ENCODE measurements at places on chromosomes 7 and 10.

- no peak for DNase-seq
Measured at GRCh38 chr7:123993996-123994395, 38.9 kb downstream of the TMEM229A start.

DNA sequence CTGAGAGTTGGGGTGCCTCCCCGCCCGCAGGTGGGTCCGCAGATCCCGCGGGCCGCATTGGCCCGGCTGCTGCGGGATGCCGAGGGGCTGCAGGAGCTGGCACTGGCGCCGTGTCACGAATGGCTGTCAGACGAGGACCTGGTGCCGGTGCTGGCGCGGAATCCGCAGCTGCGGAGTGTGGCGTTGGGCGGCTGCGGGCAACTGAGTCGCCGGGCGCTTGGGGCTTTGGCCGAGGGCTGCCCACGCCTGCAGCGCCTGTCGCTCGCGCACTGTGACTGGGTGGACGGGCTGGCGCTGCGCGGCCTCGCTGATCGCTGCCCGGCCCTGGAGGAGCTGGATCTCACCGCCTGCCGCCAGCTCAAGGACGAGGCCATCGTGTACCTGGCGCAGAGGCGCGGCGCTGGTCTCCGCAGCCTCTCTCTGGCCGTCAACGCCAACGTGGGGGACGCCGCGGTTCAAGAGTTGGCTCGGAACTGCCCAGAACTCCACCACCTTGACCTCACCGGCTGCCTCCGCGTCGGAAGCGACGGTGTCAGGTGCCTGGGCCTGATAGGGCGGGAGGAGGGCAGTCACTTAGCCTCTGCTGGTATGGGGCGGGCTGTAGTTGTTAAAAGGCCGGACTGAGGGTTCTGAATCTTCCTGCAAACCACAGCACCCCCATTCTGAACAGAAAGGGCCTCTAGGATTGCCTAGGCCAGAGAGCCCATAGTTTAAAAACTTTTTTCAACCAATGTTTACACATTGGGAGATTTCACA lies 1.3 kb downstream of the FBXL15 start:
- no peak for DNase-seq

- peak; percentile 61 for DNase-seq
Measured at GRCh38 chr10:75959209-75959608, 527.8 kb downstream of the LRMDA start.

- no peak for DNase-seq
Measured at GRCh38 chr7:150800581-150801241, at the start of gene TMEM176A. TSS of gene TMEM176A (plus strand) at chr7:150800769. CDS start at chr7:150801551, 782 bp downstream.

DNA sequence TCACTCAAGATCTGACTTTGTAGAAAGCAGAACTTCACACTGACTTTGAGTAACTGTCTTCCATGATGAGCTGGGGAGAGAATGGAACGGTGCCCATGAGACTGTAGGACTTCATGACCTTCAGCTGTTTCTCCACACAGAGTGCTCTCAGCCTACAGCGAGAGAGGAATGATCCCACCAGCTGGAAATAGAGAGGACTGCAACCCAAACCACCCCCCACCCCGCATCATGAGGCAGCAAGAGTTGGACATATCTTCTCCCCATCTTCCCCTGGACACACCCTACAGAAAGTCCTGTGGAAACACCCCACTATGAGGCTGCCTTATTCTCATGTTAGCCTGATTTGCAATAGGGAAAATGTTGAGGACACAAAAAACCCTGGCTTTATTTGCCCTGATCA lies 312.5 kb downstream of the PAXIP1 start:
- DNase-seq: no peak

DNA sequence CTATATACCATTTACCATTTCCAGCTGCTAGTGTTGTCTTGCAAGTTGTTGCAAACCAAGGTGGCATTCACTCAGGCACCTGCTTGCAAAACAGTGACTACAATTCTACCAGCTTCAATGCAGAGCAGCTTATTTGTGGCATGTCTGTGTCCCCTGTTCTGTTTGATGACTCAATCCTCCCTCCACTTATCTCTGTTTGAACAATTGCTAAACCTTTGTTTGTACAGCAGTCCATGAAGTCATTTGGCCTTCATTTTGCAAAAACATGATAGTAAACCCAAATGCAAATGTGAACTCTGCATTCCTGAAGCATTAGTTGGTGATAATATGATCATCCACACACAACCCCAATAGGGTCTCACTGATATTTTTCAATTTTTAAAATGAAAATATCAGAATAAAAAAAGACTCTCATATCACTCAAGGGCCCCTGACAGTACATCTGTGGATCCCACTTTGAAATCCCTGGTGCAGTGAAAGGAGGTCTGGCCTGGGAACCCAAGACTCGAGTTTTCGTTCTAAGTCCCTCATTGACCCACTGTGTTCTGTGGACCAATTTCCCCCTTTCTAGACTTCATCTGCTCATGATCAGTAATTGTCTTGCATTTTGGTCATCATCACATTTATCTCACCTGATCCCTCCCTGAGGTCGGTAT lies 425.4 kb downstream of the RPS24 start:
- DNase-seq: peak; percentile 16

DNA sequence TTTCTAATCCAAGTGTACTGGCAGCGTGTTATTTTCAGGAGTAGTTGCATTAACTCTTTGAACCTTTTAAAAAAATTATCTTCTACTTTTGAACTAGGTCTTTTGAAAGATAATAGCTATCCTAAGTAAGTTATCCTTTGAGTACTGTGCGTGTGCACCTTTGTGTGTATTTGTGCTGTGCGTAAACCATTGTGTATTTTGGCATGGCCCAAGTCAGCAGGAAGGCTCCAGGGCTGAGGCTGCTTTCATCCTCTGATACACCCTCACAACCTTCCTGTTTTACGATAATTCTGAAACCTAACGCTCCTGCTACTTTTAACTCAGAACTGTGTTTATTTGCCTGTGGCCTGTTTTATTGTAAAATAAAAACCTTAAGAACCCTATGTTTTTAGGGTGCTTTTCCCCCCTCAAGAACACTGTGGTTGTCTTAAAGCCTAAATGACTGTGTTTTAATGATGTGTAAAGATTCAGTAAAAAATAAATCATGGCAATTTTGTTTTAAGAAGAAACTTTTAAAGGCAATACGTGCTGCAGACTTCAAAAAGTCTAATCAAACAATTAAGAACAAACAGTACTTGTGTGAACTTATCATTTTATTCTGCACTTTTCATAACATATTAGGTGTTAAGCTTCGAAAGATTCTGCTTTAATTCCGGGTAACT lies 57.5 kb downstream of the HDAC9 start:
- no peak for DNase-seq

- DNase-seq: no peak
Measured at GRCh38 chr10:124713679-124714255, 30.4 kb downstream of the FAM53B start.

GRCh38 chr10:57972783-57973182 lies 294.9 kb downstream of the IPMK start:
- DNase-seq: no peak

DNA sequence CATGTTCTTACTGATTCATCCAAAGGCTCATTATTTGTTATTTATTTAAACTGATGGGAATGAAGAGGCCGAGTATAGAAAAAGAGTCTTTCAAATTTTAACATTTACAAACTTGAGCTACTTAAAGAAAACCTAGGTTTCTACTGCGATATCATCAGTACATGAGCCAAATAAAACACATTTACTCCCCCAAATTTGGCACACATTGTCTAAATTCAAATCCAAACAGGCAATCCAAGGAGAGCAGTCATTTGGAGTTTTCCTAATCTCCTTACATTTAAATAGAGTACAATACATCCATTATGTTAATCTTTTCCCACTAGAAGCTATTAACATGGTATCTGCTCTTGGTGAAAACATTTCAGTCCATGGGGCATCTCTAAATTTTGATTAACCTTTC lies 2.2 kb downstream of the NMT2 start:
- DNase-seq: no peak

DNA sequence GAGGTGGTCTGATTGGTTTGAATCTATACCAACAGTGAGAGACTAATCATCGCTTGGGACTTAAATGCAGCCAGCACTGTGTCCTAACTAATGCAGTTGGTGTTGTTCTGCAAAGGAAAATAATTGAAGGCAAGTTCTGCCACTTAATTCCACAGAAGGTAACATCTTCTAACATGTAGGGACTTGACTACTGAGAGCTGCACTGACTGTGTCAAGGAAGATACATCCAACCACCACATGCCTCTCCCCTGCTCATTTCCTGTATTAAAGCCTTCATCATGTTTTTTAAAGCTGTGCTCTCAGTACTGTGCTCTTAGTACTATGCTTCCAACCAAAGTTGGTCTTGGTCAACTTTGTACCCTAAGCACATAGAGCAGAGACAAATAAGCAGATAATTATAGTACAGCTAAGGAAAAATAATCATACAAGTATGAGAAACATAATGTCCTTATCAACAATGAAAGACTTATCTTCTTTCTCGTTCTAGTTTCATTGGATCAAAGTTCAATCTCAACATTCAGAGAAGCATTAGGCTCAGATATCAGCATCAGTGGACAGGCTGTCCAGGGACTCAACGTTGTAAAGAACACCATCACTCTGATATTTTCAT lies 2.8 kb upstream of the CYP3A4 start:
- no peak for DNase-seq

GRCh38 chr10:61016630-61017029 lies 72.6 kb upstream of the RHOBTB1 start:
- no peak for DNase-seq

DNA sequence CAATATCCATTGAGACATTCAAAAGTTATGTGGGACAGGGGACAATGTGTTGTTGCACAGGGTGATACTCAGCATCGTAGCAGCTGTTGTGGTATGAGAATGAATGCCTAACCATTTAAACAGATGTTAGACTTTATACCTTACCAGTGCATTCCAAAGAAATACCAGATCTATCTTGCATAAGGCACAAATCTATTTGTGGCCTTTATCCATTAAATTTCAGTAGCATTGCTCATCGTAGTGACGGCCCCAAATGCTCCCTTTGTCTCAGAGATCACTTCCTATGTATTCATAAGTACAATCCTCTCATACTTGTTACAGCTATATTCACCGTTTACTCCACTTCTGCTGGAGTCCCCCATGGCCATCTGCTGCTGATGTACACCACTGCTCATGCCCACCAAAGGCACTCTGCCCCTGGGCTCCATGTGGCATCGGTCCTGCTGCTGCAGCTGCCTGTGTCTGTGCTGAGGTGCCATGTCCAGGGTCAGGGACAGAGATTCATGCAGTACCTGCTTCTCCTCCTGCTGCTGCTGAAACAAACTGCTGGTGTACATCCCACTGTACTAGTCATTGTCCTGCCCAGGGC lies 96.3 kb downstream of the CPED1 start:
- peak; percentile 70 for DNase-seq

DNA sequence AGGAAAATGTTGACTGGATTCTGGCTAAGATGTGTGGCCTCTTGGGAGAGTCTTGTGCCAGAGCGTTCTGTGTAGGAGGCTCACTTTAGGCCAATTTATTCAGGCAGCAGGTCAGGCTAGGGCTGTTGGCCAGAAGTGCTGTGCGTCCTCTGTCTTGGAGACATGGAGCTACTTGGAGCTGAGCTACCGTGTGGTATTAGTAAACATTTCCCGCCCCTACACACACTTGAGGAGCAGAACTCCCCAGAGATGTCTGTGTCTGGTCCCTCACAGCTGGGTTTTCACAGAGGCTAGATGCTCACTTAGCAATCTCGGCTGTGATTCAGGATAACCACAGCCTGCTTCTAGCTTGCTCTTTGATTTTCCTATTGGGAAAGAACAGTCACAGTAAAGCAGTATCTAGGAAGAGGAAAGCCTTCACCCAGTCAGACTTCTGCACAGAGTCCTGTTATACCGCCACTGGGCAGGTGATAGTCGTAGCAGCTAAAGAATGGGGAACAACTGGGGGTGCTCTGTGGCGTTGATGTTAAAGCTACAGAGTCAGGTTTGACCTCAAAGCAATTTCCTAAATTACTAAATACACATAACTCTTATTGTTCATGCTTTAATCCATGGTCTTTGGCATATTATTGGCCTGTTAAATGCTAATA lies 86.7 kb downstream of the MDFIC start:
- peak; percentile 34 for DNase-seq

Data from astrocyte of the cerebellum (primary cell).